NCI-H146 (cell line): ENCODE measurements at places on chromosomes 16 and 17.

DNA sequence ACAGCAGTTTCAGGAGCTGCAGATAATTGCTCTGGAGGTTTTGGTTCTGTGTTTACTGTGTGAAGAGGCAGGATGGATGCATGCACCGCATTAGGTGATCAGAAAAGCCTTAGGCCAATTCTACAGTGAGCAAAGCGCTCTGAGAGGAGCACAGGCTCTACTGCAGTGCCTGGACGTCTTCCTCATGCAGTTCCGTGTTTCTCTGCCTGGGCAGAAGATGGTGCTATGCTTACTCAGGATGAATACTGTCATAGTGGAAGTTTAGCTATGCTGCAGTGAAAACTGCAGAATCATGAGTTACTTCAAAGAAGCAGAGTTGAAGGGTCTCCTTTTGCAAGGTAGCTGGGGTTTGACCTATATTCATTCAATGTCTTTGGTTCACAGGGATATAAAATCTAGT is 1012.4 kb downstream of the KCNJ18 start:
- DNase-seq: no peak

DNA sequence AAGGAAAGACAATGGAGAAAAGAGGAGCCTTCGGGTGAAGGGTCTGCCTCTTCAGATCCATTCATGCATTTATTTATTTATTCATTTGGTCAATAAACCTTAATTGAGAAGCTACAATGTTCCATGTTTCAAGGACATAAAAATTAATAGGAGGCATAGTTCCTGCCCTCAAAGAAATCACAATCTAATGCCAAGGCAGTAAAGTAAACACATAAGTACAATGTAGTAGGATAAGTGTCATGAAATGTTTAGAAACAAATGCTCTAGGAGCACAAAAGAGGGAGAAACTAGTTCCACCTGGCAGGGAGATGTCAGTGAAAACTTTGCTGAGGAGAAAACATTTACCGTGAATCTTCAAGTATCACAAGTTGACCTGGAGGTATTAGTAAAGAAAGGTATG is 103.5 kb upstream of the NOG start:
- no peak for DNase-seq

DNA sequence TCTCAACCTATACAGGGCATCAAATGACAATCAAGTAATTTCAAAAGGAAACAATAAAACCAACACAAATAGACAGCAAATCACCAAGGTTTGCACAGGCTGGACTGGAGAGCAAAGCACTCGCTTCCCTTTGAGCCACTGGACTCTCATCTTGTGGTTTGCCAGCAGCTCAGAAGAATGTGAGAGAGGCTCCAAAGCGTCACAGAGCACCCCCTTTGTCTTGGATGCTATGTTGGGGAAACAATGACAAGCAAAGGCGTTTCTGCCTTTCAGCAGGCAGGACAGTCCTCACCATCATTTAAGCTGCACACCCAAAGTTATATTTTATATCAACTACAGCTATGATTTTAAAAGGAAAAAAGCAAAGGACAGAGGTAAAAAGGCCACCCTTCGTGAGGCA is 13.2 kb downstream of the SLC6A4 start:
- DNase-seq: no peak

DNA sequence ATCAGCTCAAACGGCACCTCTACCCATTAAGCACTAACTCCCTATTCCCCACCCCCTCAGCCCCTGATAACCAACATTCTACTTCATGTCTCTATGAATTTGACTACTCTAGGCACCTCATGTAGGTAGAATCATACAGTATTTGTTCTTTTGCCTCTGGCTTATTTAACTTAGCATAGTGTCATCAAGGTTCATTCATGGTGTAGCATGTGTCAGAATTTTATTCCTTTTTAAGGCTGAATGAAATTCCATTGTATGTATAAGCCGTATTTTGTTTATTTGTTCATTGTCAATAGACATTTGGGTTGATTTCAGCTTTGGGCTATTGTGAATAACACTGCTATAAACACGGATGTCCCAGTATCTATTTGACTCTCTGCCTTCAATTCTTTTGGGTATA is 794.9 kb upstream of the SOX9 start:
- DNase-seq: no peak

DNA sequence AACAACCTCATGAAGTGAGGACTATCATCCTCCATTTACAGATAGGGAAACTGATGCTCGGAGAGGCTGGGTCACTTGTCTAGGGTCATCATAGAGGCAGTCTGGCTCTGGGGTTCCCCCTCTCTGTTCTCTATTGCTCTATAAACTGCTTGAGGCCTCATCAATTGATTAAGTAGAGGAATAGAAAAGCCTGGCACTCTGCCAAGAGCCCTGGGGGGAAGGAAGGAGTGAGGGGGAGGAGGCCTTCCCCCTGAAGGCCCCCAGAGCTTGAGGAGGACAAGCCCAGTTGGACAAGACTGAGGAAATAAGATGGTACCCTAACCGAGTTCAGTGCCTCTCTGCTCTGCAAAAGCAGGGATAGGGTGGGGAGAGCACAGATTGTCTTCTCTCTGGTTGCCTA is 21.0 kb downstream of the SDK2 start:
- peak; percentile 16 for DNase-seq

- no peak for DNase-seq
Measured at GRCh38 chr16:8548166-8548565, 42.1 kb downstream of the TMEM114 start.

- DNase-seq: no peak
Measured at GRCh38 chr17:80705988-80706387, 161.3 kb downstream of the RPTOR start.

GRCh38 chr17:51430591-51430990 is 170.2 kb downstream of the UTP18 start:
- DNase-seq: no peak

- no peak for DNase-seq
Measured at GRCh38 chr16:66668777-66669444, 27.6 kb downstream of the CMTM4 start.

DNA sequence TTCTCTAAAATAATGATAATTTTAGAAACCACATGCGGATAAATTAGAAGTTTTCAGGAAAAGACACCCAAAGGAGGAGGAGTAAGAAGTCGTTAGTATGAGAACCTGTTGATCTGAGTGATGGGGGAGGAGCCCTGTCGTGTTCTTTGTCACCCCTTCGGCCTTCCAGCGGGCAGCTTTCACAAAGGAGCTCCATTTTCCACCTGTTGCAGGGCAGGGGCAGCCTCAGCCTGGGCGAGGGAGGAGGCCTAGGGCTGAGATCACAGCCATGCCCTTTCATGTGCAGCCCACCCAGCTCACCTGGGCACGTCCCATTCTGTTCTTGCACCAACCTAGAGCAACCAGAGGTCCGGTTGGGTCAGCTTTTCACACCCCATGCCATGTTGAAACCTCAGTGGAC is 5.3 kb downstream of the DUSP14 start:
- no peak for DNase-seq

- no peak for DNase-seq
Measured at GRCh38 chr16:83568345-83568744, 239.4 kb upstream of the HSBP1 start.

- no peak for DNase-seq
Measured at GRCh38 chr17:17767887-17768418, 68.8 kb downstream of the SREBF1 start.

GRCh38 chr16:50547340-50548124 is 664 bp upstream of the NKD1 start:
- DNase-seq: peak; percentile 34

DNA sequence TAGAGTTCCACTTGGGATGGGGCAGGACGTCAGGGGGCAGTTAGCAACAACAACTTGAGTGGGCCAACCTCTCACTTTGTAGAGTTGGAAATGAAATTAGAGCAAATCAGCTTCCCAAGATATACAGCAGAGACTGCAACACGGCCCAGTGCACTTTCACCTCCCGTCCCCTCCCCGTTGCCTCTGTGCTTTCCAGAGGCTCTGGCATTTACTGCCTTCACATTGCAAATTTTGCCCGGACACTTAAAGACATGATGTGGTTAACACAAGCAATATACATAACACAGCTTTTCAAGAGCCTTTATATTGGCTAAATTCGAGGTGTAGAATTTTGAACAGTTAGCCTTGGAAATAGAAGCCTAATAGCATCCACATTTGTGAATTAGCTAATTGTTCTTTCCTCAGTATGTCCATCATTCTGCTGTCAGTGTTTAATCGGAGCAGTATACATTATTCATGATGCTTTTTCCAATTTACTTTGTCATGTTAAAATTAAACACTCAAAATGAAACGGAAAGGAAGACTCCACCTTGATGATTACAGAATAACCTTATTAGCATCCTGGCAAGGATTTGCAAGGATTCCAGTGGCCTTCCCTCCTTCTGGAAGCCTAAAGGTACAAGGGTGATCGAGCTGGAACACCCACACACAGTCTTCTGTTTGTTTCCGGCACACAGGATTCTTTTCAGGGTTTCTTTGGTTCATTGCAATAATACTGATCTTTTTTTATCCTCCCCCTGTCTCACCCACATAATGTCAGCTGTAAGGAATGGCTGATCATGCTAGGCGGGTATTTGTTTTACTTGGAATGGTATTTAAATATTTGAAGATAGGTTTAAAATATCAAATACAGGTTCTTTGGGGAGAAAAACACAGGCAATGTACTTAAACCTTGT is 190.9 kb upstream of the CACNG5 start:
- no peak for DNase-seq

DNA sequence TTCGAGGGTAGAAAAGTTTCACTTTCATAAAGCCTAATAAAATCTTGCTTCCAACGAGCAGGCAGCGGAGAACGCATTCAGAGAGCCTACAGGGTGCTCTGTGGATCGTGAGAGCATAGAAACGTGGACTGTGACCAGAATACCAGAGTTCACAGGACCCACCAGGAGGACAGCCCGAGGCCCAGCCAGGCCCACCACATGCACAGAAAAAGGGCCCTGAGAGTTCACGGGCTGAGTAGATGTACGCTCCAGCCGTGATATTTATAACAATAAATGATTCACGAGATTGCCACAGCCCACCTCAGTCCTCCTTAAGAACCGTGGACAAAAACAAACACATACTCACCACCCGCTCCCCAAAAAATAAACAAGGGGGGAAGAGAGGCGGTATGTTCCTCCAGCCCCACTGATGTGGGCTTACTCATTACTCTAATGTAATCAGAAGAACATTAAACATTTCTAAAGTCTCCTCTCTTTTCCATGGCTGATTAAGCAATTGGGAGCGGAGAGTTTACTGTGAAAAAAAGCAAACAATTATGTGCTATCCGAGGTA is 207.2 kb downstream of the C16orf78 start:
- no peak for DNase-seq

GRCh38 chr17:17325816-17326215 is 22.6 kb downstream of the NT5M start:
- no peak for DNase-seq

DNA sequence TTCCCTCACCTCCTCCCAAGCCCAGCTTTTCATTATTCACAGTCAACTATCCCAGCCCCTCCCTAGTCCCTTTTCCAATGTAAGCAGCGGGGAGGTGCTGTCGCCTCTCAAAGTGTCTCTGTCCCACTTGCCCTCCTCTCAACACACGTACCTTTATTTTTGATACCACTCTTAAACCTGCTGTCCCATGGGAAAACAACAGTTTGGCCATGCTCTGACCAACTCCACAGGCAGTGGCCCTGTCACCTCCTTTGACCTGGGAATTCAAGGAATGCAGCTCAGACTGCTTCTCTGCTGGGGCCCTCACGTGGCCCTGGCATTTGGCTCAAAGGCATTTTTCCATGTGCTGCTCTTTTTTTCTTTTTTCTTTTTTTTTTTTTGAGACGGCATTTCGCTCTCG is 4.2 kb downstream of the LYRM9 start:
- no peak for DNase-seq

GRCh38 chr16:12422233-12422632 is 381.5 kb downstream of the CPPED1 start:
- no peak for DNase-seq

- no peak for DNase-seq
Measured at GRCh38 chr16:57884655-57885133, 82.4 kb upstream of the KIFC3 start.

DNA sequence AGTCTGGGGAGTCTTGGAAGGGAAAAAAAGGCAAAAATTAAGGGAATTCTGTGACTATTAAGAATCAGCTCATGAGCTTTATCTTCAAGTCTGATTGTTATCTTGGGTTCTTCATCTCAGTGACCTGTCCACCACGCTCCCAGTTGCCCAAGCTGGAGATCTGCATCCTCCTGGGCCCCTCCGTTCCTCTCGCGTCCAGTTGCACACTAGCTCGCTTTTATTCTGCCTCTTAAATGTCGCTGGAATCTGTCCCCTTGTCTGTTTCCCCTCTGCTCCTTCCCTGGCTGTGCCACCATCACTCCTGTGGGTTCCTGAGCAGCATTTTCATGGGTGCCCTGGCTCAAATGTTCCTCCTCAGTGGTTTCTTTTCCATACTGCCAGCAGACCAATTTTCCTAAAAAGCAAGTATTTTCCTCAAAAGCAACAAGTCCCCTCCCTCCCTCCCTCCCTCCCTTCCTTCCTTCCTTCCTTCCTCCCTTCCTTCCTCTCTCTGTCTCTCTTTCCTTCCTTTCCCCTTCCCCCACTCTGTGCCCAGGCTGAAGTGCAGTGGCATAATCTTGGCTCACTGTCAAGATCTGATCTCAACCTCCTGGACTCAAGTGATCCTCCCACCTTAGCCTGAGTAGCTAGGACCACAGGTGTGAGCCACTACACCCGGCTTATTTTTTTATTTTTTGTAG is 1.4 kb downstream of the ENDOV start:
- no peak for DNase-seq

GRCh38 chr17:7184091-7184488 is 4.9 kb upstream of the ASGR1 start:
- DNase-seq: no peak

DNA sequence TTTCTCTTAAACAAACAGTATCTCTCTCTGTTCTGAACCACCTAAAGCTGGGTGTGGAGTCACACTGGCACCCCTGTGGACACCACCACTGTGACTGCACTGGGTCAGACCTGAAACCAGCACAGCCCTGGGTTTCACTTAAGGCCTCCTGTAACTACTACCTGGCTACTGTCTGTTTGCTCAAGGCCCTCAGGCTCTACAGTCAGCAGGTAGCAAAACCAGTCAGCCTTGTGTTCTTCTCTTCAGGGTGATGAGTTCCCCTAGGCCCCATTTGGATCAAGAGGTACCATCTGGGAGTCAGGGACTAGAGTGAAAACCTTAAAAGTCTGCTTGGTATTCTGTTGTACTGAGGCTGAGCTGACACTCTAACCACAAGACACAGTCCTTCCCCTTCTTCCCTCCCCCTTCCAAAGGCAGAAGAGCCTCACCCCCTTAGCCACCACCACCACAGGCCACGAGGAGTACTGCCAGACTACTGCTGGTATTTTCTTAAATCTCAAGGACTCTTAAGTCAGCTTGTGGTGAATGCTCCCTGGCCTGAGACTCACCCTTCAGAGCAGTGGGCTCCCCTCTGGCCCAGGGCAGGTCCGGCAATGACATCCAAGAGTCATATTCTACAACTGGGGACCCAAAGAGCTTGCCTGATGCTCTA is 153.2 kb upstream of the MON1B start:
- DNase-seq: no peak

DNA sequence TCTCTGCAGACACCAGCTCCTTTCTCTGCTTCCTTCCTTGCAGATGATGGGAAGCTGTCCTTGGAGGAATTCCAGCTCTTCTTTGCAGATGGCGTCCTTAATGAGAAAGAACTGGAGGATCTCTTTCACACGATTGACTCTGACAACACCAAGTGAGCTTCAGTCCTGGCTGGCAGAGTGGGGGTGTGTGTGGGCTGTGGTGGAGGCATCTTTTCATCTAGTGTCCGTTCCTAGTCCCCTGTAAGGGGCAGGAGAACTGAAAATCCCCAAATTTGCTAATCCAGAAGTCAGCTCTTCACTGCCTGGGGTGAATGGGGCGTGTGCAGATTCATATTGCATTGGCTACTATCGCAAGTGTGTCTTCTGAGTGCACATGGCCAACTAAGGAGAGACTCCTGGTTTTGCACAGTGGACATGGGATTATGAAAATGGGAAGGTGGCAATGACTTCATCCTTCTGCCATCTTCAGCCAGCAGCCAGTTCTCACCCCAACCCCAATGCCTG is 10.4 kb downstream of the NECAB2 start:
- no peak for DNase-seq
